Stimulated activated CD8-positive, alpha-beta memory T cell treated with anti-CD3 and anti-CD28 coated beads, Interleukin-15, amount 100 ng/mL, for 24 hours (primary cell): ENCODE measurements at places on chromosomes 2 and 18.

DNA sequence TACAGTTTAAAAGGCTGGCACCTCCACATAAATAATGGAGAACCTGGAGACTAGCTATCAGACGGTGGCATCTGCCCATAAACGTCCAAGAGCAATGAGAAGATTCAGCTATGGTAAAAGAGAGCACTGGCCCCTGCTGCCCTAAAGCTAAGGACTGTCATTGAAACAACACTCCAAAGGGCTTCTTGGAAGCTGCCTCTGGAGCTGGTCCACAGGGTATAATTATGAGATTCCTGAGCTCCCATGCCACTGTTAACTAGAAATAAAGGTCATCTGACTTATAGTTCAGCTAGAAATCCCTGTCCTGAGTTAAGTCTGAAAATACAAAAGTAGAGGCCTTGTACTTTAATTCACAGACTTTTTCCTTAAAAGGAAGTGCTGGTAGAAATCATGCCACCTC lies 39.9 kb upstream of the RBMS1 start:
- DNase-seq = no peak

- no peak for DNase-seq
Observed at GRCh38 chr2:74552914-74553811, 579 bp downstream of the LOXL3 start.

- no peak for DNase-seq
Observed at GRCh38 chr18:63329431-63330145, 10.0 kb upstream of the BCL2 start.

- DNase-seq = no peak
Observed at GRCh38 chr2:106704798-106705197, 181.2 kb downstream of the ST6GAL2 start.

DNA sequence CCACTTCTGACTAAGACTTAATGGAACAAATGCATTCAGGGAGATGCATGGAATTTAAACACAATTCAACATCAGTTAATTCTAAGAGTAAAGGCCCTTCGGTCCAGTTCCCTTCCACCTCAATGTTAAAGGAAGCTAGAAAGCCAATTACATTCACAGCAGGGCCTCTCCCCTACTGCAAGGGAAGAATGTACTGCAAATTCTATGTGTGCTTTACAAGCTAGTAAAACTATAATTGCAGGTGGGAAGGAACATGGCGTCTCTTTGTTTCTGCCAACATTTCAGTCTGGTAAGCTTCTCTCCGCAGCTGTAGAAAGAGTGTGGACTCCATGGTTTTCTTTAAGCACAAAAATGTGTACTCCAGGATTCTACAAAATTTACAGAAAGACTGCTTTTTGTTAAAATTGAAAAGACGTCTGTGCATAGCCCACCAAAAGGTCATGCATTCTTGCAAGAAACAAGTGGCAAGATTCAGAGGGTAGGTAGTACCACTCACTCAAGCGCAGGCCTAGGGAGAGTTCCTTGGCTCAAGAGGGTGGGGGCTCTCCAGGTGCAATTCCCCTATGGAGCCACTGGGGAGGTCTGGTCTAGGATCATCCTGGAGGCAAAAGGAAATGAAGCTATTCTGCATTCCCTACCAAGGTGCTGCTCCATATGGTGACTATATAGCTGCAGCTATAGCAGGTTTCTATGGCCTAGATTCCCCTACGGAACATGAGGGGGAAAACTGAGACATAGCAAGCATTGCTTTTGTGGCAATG lies 127.0 kb upstream of the FZD5 start:
- no peak for DNase-seq
